ENCODE measurements at places on chromosomes 12 and 14. TPM values are rescaled to one million over a fixed set of nuclear protein-coding genes. Genes with fewer than 3 reads are reported as not detected.

Gene RARG
- 15.8 TPM for total RNA-seq

Gene SIX6
- total RNA-seq: not detected

Gene NR4A1
- total RNA-seq: 67.0 TPM

Gene TAS2R46
- total RNA-seq: 1.6 TPM

Gene AQP6
- total RNA-seq: not detected

Gene KLRF1
- total RNA-seq: not detected

Gene IFI27L1
- 14.1 TPM for total RNA-seq

- DNase-seq: no peak
These were observed 60.1 kb upstream of the DICER1 start for GRCh38 chr14:95217391-95217900.

DNA sequence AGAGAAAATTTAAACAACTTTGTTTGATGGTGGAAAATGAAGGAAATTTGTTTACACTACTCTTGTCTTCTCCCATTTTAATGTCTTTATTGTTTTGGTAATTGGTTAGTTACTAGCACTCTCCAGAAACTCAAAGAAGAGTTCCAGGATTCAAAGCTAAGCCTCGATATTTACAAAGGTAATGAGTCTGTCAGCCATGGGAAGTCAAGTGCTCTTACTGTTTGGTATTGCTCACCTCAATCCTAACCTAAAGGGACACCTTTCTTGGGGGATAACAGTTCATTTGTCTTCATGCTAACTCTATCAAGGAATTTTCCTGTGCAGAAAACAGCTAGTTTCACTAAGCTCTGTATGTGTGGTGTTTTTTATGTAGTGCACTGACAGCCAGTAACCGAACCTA is 222.9 kb upstream of the LMO3 start:
- DNase-seq: no peak

DNA sequence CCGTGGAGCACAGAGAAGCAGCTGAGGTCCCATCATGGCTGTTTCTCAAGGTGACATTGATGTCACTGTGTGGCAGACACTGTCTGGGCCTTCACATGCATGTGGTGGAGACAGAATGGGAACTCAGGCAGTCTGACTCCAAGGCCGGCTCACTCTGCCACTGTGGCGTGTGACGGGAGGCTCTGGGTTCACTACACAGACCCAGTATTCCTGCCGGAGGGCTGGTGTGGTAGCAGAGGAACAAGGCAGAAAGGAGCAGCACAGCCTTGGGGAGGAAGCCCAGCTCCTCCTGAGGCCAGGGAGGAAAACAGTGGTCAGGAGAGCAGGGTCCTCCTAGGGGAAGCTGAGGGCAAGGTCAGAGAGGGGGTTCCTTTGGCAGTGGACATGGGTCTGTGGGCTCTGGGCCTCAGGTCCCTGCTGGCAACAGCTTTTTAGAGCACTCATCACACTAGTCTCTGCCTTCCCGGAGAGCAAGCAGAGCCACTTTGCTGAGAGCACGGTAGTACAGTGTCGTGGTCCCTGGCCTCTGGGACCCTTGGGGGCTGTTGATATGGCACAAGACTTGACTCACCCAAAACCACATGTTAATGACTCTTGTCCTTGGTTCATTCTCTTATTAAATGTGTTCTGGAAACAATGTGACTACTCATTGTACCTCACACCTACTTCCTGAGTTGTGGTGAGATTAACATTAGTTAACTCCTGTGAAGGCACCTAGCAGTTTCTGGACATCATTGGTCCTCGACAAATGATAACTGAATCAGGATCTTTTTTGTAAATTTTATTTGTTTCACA is 21.3 kb downstream of the DCAF4 start:
- DNase-seq: no peak

DNA sequence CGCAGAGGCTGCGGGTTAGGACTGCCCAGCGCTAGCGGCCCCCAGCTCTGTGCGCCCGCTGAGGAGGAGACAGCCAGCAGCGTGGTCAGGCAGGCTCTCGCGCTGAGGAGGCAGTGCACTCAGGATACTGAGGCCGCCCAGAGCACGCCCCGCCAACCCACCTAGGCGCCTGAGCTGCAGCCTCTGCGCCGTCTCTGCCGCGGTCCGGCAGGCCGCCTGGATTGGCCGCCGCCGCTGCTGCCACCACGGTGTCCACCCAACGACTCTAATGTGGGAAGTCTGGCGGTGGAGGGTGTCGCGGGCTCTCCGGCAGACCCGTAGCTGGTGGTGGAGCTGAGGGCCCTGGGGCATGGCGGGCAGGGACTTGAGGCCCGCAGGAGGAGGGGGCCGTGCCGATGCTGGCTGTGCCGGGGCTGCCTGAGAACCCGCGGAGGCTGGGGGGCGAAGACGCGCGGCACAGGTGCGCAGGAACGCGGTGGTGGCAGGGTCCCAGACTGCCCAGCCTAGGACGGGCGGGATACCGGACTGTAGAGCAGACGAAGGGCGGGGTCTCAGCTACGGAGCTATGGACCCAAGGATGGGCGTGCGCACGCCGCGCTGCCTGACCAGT is 69.9 kb downstream of the ASCL4 start:
- DNase-seq: no peak

DNA sequence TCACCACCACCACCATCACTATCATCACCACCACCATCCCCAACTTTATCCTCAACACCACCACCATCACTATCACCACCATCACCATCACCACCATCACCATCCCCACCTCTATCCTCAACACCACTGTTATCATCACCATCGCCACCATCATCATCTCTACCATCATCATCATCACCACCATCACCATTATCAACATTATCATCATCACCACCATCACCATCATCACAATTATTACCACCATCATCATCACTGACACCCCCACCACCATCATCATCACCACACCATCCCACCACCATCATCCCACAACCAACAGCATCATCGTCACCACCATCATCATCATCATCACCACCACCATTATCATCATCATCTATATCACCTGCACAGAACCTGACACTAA is 188.4 kb upstream of the PWP1 start:
- DNase-seq: no peak

- DNase-seq: no peak
These were observed 20.7 kb downstream of the IQSEC3 start for GRCh38 chr12:87315-87714.

DNA sequence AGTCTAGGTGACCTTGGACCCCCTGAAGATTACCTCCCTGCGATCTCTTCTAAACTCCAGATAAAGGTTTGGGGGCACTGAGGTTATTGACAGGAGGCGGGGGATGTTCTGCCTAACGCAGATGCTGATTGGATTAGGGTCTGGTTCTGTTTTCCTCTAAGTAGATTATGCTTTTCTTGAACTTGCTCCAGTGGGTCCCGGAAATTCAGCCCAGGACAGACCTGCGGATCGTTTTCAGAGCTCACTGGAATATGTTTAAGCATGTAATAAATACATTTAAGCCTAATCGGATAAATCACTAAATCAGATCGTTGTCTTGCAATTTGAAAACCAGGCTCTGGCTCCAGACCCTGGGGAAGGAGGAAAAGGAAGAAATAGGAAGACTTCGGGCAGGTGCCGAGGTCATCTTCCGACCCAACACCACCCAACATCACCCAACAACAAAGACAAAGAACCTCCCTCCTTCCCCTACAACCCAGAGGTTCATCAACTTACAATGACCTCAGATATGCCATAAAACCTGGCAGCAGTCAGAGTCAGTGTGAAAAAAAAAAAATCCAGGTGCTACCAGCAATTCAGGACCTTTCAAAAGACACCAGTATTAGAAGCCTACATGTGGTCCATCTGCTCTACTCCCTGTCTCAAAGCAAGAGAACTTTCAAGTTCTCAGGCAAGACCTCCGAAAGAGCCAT is 148.4 kb downstream of the KSR2 start:
- no peak for DNase-seq

DNA sequence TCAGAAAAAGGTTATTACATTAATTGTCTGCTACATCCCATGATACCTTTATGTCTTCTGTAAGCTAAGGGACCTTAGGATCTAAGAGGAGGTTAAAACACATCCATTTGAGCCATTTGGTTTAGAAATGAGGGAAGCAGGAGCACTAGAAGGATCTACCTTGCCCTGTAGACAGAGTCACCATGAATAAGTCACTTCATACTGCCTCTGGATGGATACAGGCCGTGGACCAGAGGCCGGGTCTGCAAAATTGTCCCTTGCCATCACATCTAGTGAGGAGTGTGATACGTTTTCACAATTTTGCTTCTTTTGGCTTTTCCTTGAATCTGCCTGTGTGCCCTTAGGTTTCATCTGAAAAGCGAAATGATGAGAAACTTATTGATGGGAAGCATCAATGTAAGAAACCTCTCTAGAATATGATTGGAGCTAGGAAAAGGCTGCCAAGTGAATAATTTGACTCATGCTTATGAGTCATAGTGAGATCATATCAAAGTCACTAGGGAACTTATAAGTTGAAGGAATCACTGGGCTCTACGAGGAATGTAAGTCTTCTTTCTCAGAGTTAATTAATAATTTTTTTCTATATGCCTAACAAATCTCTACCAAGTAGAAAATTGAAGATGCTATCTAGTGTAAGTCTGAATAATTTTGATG is 10.8 kb downstream of the GLRX5 start:
- no peak for DNase-seq

DNA sequence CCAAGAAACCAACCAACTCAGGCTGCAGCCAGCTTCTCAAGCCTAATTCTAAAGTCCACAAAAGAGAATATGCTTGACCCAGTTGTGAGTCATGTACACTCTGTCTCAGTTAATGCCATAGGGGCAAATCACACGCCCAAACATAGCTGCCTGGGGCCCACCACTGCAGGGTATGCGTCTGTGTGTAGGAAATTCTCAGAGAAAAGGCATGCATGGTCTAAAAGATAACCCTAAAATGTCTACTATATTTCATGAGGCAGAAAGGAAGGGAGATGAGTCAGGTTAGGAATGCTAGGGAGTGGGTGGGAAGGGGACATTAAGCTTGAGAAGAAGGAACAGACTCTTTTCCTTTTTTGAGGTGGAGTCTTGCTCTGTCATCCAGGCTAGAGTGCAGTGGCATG is 22.3 kb upstream of the SPTLC2 start:
- no peak for DNase-seq

DNA sequence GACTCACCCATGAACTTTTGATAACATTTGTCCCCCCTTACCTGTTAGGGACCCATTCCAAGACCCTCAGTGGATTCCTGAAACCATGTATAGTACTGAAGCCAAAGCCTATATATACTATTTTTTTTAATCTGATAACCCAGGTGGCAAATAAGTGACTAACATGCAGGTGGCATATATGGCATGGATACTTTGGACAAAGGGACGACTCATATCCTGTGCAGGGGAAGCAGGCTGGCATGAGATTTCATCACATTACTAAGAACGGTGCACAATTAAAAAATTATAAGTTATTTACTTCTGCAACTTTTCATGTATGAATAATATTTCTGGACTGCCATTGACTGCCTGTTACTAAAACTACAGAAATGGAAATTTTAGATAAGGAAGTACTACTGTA is 880.1 kb upstream of the FBXO33 start:
- DNase-seq: no peak

DNA sequence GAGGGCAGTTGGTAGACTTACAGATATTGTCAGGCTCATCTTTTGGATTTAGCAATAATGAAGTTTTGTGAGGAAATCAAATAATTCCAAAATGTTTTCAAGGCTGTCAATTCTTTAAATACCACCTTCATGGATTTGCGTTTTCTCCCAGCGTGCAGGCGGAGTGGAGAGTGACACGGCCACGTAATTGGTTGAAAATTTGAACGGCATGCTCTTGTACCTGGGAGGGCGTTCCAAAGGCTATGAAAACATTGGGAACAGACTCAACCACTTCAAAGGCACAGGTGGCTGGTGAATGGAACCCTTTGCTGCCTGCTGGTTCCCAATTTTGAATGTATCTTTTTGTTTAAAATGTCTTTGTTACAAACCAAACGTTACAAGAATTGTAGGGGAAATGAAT is 12.4 kb downstream of the SMIM41 start:
- DNase-seq: no peak

DNA sequence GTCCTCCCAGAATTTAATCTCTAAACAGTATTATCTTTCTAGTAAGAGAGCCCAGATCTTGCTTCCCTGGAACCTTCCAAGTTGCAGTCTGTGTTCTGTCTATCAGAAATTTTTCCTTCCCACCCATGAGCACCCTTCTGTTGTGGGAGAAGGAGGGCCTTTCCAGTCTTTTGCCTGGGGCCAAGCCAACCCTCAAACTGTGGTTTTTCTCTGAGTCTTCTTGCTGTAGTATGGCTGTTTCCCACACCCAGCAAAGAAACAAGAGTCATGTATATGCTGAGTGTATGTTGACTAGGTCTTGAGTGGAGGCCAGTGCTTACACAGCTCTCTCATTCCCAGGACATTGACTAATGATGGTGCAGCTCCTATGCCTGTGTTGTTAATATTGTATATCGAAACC is 104.5 kb downstream of the TGFB3 start:
- DNase-seq: no peak

DNA sequence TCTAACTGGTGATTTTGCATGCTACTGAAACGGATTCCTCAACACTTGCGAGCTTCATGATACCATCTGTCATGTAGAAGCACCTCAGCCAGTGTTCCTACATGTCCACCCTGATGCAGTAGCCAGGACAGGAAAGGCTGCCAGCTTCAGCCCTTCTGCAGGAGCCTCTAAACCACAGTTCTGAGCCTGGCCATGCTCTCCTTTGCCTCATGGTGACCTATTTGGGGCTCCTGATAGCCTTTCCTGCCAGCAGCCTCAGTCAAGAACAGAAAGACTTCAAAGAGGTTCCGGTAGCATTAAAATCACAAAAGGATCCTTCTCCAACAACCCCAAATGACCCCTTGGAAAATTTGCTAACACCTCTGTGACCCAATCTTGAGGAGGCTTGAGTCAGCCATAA is 96.0 kb downstream of the CNTN1 start:
- DNase-seq: no peak

DNA sequence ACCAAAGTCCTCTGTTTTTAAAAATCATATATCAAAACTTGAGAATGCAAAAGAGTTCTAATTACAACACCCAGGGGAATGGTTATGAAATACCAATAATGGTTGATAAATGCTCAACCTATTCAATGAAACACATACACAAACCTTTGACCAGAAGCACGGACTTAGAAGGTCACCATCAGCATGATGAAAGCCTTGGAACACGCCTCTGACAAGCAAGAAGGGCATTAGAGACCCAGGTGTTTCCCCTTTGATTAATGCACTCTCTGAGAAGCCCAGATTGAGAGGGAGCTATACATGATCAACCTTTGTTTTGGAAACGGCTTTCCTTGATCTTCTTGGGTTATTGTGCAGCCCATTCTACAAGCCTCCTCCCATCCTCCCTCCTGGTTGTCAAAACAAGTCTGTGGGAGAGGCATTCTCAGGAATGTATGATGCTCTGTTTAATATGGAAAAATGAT is 69.0 kb downstream of the ZFP36L1 start:
- DNase-seq: no peak

GRCh38 chr12:93622485-93622884 is 50.0 kb downstream of the SOCS2 start:
- DNase-seq: no peak

GRCh38 chr14:101492716-101493115 is 68.6 kb upstream of the DIO3 start:
- no peak for DNase-seq

DNA sequence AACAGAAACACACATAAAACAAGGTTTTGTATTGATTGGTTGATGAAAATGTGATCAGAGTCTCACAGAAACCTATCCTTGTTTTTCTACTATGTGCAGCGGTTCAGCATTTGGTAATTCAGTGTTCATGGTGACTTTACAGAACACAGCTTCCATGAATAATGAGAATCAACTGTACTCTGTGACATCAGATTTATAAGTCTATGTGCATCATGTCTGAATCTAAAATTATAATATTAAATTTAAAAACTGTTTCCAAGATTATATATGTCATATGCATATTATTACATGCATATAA is 104.3 kb downstream of the SLC16A7 start:
- no peak for DNase-seq
